ENCODE measurements at places on chromosomes 12 and 14.
A peak's percentile ranks its signal among the peaks of the same experiment; 100 is the strongest.

GRCh38 chr12:23770202-23770938, 179.1 kb downstream of the SOX5 start:
- no peak for DNase-seq

GRCh38 chr12:1469070-1469469, 125.3 kb downstream of the FBXL14 start:
- no peak for DNase-seq

DNA sequence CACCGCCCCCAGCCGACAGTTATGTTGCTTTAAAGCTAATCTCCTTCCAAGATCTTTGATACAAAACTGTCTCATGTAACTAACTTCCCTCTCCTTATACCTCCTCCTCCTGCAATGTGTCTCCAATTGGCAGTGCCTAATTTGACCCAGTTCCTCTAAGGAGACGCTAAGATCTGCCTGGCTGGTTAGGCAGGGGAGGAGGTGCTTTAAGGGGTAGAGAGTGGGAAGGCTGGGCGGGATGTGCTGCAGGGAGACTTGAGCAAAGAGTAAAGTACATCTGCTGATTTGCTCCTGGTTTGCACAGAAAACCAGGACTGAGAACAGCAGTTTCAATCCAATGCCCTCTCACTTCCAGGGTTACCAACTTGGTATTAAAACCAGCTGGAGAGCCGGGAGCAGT, 7.4 kb upstream of the IKZF4 start:
- no peak for DNase-seq

- no peak for DNase-seq
Observed at GRCh38 chr12:19654650-19655376, 215.5 kb downstream of the AEBP2 start.

GRCh38 chr14:69287098-69288010, 27.4 kb downstream of the GALNT16 start:
- DNase-seq: no peak

DNA sequence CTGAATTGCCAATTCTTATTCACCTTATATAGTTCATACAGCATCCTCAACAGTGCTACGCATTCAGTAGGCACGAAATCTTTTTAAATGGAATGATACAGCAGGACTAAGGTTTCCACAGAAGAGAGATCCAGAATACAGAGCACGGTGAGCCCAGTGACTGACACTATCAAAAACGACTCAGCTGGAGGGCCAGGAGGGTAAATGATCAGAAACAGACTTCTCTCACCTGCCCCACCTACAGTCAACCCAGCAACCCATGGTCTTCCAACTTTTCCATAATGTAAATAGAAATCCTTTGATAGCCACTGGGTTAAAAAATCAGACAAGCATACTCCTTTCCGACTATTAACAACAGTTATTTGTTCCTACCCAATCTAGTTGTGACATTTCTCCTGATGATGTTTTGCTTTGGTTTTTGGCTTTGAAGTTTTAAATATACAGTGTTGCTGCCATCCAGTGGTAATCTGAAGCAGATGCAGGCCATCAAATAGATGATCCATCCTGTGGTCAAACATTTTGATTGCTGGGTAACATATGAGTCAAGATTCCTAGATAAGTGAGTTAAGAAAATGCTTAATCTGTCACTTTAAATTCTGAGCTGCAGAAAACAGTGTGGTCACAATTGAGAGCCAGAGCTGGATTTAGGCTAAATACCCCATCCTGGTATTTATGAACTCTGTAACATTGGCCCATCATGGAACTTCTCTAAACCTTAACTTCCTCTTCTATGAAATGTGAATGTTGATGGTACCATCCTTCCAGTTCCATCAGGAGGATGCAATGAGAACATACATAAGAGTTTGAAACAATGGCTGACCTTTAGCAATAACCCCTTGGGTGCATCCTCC, 42.0 kb downstream of the GPHB5 start:
- no peak for DNase-seq

DNA sequence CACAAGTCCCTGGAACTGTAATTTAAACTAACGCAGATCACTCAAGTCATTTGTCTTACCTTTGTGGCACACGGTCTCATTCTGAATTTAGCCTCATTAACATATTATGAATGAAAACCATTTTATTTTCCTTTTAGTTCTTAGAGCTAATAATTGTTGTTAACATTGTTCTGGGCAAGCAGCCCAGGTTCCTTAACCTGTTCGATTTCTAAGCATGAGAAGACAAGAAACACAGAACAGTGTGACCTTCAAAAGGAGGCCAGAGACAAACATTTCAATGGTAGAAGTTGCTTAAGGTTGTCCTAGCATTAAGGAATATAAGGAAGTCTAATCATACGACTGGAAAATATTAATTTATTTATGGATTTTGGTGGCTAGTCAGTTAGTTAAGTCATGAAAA, 35.2 kb downstream of the PIWIL1 start:
- DNase-seq: no peak

GRCh38 chr12:56007564-56008559, 10.8 kb downstream of the SUOX start:
- peak; percentile 61 for DNase-seq

DNA sequence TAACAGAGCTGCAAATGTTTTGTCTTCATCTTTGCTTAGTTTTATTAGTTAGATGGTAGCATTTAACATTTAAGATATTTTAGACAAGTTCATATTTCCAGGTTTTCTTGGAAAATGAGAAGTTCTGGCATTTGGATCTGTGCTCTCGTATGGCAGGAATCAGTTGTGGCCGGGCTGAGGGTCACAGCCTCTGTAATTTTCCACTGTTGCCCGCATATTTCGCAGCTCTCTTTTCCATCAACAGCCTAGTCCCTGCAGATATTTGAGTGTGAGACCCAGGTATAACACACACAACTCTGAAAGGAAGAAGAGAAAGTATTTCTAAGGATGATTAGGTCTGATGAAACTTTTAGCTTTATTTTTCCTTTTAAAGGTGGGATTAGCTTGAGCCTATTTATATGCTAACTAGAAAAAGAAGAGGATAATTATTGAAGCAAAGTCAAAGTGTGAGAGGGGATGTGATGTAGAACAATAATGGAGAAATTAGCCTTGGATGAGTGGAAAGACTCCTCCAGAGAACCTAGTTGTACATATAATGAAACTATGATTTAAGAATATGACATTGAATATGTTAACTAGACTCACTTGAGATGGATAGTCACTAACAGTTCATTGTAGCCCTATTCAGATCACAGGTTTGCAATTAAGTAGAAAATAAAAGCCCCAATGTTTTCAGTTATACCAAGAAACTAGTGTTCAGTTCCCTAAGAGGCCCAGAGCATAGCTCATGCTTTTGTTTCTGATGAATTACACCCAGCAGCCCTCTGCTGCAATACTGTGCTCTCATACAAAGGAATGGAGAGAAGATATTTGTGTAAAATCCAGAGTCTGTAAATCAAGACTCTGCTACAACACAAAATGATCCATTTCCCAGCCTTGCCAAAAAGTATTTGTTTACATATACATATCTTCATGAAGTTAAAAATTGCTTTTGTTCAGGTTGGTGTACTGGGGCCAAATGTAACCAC, 158.4 kb downstream of the C12orf50 start:
- no peak for DNase-seq

DNA sequence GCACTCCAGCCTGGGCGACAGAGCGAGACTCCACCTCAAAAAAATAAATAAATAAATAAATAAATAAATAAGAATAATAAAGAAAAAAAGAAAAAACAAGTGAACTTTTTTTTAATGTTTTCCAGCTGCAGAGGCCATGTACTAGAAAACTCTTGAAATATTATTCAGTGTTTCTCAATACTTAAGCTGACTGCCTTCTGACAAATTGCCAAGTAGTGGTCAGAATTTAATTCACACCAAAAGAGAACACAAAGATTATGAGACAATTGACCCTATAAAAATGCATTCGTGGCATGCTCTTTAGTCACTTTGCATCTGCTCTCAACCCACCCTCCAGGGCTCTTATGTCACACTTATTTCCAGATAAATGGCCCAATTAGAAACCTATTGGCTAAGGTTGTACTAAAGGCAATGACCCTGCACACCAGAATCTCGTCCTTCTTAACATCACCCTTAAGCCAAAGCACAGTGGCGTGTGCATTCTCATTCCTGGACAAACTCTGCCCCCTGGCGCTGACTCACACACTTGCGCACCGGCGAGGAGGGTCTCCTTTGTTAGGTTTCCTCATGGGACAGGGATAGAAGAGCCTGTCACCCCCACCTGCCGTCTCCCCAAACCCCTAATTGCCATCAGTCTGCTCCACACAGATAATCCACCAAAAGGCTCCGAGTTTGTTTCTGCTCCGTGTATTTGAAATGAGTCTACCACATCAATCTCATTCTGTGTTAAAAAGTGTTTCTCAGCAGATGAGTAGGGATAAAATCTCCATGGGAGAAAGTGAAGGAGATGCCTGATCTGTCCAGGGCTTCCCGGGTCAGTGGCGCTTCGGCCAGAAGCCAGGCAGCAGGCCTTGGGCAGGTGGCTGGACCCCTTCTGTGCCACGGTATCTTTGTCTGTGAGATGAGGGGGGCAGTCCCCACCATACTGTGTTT, 73.1 kb upstream of the CEP83 start:
- DNase-seq: peak; percentile 59

DNA sequence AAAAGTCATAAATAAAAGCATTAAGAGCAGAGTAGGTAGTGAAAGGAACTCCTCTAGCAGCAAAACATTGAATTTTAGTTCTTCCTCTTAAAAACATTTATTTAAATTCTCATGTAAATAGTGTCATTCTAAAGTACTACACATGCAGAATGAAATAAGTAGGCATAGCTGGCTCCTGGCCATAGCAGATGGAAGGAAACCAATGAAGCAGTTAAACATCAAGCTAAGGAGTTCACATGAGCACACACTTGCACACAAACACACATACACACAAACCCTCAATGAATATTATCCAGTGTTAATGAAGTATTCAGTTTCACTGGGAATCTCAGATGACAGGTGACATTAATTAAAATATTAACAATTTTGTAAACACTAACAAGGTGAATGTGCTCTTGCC, 69.3 kb downstream of the SLC35F4 start:
- DNase-seq: no peak

DNA sequence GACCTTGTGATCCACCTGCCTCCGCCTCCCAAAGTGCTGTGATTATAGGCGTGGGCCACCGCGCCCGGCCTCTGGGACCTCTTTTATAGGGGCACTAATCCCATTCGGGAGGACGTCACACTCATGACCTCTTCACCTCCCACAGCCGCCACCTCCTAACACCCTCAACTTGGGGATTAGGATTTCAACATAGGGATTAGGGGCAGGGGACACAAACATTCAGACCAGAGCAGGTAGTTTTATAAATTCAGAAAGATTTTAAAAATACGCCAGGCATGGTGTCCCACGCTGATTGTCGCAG, 49.4 kb downstream of the TPCN1 start:
- no peak for DNase-seq

GRCh38 chr12:34601689-34602088, 579.4 kb downstream of the ALG10 start:
- DNase-seq: no peak

DNA sequence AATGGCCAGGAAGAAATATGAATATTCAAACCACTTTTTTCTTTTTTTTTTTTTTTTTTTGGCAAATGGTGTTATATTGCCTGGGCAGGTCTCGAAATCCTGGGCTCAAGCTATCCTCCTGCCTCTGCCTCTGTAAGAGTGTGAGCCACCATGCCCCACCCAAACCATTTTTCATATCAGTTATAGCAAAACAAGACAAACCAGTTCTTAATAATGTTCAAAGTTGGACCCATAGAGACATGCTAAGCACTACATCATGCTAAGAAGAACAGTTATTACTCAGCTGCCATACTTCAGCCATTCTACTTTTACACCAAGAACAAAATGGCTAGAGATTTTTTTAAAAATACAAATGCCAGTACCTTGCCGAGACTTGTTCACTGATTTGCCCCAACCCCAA, 25.5 kb downstream of the EIF2S1 start:
- DNase-seq: no peak

DNA sequence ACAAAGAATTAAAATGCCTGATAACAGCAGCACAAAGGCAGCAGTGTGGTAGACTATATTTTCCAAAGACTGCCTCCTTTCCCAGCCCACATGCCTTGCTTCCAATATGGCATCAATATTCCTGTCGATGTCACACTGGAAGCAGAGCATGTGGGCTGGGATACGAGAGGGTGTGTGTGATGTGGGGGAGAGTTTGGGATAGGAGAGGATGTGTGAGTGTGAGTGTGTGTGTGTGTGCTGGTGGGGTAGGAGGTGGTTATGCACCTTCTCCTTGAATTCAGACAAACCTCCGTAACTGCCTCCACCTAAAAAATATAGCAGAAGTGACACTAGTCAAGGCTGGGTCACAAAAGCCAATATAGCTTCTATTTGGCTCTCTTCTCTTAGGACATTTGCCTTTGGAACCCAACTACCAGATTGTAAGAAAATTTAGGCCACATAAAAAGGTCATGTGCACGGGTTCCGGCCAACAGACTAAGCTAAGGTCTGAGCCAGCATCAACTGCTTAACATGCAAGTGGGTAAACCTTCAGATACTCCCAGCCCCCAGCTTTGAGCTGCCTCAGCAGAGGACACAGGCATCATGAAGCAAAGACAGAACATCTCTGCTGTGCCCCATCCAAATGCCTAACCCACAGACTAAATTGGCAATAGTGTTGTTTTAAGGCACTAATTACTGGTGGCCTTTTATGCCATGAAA, 29.5 kb downstream of the SPPL3 start:
- DNase-seq: no peak

- no peak for DNase-seq
Observed at GRCh38 chr14:79564371-79564770, 646.9 kb downstream of the DIO2 start.

DNA sequence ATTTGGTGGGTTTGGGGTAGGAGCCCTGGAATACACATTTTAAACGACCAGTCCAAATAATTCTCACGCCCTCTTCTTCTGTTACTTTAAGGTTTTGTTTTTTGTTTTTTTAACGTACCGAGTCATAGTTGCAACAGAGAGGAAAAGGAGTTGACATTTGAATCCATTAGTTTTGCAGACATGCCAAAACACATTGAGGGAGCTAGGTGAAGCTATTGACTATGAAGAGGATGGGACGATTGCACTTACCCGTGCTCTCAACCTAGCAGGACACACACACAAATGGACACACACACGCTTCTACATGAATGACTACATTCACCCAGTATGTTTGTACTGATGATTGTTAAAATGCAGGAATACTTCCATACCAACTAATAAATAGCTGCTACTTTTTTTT, 54.3 kb upstream of the CIT start:
- DNase-seq: no peak

- DNase-seq: no peak
Observed at GRCh38 chr12:103640410-103640809, 53.3 kb downstream of the STAB2 start.
